ENCODE measurements at places on chromosomes 7 and 10.

- DNase-seq, result no peak
Measured at GRCh38 chr10:90985321-90985933, 64.5 kb upstream of the ANKRD1 start.

- peak; percentile 50 for DNase-seq
Measured at GRCh38 chr10:6146013-6146785, 56.5 kb upstream of the PFKFB3 start.

DNA sequence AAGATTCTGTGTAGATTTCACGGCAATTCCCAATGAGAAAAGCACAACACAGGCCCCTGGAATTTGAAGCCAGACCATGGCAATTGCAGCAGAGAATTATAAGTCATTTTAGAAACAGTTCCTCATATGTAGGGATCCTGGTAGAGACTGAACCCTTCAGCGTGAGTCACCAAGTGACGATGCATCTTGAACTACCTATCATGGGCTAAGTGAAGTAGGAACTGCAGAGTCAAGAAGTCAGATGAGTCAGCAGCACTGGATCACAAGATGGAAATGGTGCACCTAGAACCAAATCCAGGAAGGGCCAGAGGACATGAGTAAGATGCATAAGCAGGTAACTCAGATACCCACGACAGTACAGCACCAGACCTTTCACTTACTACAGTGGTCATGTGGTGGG, 140.0 kb upstream of the TPK1 start:
- DNase-seq, result no peak

- DNase-seq, result no peak
Measured at GRCh38 chr10:112539340-112539739, 92.3 kb downstream of the VTI1A start.

DNA sequence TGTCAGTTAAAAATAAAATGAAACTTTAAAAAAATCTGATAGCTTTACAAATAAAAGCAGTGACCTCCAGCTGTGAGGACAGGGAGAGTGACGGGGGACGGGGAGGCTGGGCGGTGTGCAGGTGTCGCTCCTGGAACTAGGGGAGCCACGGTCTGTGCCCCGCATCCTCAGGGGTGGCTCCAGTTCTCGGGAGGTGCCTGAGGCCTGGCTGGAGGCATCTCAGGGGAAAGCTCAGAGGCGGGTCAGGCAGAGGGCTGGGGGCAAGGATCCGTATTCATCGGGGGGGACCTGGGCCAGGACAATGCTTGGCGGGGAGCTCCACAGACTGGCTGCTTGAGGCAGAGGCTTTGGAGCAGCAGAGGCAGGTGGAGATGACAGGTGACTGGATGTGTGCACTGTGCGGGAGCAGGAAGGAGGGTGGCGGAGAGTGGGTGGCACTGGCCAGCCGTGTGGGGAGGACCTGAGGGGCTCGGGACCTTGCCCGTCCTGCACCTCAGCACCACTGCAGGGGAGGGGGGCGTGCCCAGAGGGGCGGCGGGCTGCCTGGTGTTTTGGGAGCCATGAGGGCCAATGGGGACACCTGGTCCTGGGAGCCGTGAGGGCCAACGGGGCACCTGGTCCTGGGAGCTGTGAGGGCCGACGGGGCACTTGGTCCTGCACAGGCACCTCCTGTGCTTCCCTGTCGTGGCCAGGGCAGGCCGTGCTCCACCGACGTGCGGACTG, 13.2 kb downstream of the PWWP2B start:
- no peak for DNase-seq

DNA sequence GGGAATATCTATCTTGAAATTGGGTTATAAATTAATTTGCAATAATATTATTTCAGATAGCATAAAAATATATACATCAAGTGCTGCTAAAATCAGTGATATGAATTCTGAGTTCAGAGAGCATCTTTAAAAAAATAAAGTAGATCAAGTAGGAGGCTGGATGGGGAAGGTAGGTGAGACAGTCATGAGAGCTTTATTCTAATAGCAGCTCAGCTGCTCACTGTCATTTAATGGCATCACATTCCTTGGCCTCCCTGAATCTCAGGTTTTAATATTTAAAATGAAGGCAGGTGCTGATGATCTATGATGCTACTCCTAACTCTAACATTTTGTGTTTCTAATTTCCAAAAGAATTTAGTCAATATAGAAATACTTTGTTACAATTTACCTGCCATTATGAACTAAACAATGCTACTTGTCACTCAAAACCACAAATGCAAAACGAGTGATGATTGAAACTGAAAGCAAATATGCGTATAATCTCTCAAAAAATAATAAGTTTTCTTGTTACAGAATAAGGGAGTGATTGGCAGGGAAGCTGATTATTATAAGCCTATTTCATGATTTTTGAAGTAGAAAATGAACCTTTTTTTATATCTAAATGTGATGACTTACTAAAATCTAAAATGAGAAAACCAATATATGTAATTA, 147.6 kb upstream of the CSTF2T start:
- DNase-seq, result no peak

DNA sequence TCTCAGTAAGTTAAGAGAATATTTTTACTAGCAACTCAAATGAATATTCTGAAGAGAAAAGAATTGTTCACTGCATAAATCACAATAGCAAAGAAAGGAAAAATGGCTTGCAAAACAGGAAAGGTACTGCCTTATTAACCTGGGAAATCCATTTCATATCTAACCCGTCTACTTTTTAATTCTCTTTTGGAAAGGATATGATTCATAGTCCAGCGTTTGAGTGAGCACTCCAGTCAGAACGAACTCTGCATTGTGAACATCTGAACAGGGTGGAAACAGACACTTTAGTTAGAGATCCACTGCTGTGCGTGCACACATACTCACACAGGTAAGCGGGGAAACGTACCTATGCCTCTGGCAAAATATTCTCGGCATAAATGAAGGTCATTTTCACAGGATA, 56.8 kb downstream of the PAXIP1 start:
- DNase-seq, result no peak
